CD4-positive, alpha-beta T cell treated with Interleukin-6 for 4 hours (primary cell): ENCODE measurements at places on chromosomes 16 and 17.
A peak's percentile ranks its signal among the peaks of the same experiment; 100 is the strongest.

- DNase-seq, result no peak
These were observed 8.7 kb upstream of the TBX4 start for GRCh38 chr17:61443475-61443882.

GRCh38 chr17:55290492-55291113 lies 25.8 kb downstream of the HLF start:
- DNase-seq, result no peak

- DNase-seq, result no peak
These were observed 27.2 kb upstream of the TBX2 start for GRCh38 chr17:61372436-61372835.

DNA sequence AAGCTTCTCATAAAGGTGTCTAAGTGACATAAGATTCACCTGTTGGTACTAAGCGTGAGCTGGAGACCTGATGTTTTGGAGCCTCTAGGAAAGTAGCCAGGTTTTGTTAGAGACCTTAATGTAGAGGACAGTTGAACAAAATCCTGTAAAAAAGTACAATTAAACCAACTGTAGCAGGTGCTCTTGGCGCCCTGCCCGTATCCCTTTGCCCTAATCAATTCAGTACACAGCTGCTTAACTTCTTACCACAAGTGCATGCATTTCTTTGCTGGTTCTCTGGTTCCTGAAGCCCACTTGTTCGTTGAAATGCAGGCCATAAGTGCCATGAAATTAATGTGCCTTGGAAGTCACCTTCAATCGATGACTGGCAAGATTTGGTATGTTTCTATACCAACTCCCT lies 24.4 kb downstream of the GLP2R start:
- DNase-seq, result no peak

GRCh38 chr17:80252871-80253270 lies 7.8 kb upstream of the RNF213 start:
- DNase-seq, result peak; percentile 91

GRCh38 chr16:19522397-19522732 lies 467 bp upstream of the GDE1 start:
- no peak for DNase-seq

DNA sequence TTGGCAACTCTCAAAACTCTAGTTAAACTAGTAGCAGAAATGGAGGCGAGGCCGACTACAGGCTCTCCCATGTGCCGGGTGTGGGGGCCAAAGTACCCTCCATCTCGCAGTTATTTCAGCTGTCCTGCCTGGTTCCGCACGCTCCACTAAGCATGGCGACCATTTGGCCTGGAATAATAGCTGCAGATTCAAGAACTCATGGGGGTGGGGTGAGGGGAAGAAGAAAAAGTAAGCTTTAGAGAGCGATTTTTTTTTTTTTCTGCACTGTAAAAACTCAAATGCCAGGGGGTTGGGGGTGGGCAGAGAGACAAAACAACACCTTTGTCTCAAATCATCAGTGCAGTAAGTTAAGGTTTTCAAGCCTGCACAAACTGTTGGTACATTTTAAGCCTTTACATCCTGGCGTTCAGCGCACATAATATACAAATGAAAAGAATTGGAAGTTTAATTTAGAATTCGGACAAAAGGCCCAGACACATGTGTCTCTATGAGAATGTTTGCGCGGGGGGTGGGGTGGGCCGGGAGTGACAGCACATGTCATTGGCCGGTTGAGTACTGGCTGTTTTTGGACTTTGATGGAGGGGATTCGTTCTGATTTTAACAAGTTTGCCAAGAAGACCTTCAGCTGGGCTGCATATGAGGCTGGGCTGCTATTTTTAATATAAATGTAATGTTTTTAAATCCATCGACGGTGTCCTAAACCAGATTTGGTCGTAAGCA lies 694.7 kb upstream of the SALL1 start:
- no peak for DNase-seq
